ENCODE measurements at places on chromosomes 2 and 18. TPM values are rescaled to one million over a fixed set of nuclear protein-coding genes. Genes with fewer than 3 reads are reported as not detected.

DNA sequence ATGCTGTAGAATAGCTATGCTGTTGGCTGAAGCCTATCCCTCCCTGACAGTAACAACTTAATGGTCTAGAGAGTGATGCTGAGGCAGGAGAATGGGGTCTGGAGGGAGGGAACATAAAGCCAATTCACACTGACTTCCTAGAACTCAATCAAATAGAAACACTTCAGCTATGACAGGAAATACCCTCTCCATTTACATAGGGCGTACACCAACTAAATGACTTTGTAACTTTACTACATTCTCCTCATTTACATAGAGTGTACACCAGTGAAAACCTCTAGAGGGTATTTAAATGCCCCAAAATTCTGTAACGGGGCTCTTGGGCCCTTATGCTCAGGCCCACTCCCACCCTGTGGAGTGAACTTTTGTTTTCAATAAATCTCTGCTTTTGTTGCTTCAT lies 41.5 kb downstream of the YPEL5 start:
- no peak for DNase-seq

- DNase-seq = no peak
Measured at GRCh38 chr18:60232541-60232940, 140.0 kb downstream of the MC4R start.

GRCh38 chr2:176124110-176124946 lies 1.8 kb downstream of the HOXD9 start:
- peak; percentile 11 for DNase-seq

GRCh38 chr2:43288417-43289305 lies 62.3 kb upstream of the ZFP36L2 start:
- DNase-seq = no peak

DNA sequence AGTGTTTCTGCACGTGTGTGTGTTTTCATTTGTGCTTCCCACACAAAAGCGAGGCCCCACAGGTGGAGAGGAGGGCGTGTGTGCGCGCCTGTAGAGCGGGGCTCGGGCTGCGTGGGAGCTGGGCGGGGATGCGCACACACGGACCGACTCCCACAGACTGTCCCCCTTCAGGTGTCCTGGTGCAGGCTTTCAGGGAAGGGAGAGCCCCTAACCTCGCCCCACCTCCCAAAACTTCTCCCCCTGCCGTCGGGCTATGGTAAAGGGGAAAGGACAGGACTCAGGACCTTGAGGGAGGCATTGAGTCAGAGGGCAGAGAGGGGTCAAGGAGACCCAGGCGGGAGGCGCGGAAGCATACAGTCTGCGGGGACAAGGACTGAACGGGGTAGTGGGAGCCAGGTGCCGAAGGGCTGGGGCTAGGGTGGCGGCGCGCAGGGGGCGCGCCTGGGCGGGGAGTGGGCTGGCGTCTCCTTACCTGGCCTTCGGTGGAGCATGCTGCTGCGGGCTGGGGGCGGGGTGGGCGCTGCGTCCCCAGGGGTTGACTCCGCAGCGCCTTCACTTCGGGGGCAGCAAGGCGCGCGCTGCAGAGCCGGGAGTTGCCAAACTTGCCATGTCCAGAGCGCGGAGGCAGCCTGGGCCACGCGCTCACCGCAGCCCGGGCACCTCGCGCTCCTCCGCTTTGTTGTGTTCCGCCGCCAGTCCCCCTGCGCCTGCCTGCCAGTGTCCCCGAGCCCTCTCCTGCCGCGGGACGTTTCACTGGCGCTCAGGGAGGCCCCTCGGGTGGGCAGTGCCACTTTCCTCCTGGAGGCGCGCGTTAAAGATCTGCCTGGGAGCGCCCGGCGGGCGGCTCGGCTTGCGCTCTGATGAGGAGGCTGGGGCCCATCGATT lies 302.0 kb downstream of the NCKAP5 start:
- peak; percentile 54 for DNase-seq

Gene SKOR2
- total RNA-seq = 1.4 TPM

Measured in testis (tissue), 5 donors.